ENCODE measurements at places on chromosomes 4 and X. TPM values are rescaled to one million over a fixed set of nuclear protein-coding genes. Genes with fewer than 3 reads are reported as not detected.

Gene ATP8A1
- 0.76 TPM for total RNA-seq

DNA sequence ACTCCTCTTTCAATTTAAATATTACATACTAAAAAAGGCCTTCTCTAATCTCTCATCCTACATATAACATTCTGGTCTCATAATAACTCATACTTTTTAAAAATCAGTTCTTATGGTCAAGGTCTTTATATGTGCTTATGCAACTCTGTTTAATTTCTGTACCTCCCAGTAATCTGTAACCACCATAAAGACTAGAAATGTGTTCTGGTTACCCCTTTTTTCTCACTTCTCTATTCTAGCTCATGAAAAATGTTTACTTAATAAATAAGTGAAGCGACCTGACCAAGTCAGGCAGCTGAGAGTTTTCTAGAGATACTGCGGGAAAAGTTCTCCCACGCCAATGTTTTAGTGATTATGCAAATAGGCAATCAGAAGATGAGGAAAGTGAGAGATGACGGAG is 548.8 kb upstream of the FAM241A start:
- no peaks in the 10 kb centered on the region for H3K36me3 ChIP-seq
- H3K27me3 ChIP-seq = no peaks in the 10 kb centered on the region
- DNase-seq = no peak
- H3K27ac ChIP-seq = no peak overlapping the region

Gene PWWP3B
- not detected for total RNA-seq

- H3K36me3 ChIP-seq = no peaks in the 10 kb centered on the region
- no peaks in the 10 kb centered on the region for H3K4me1 ChIP-seq
- no peaks in the 10 kb centered on the region for H3K27me3 ChIP-seq
- no peak for DNase-seq
- no peak overlapping the region for H3K4me3 ChIP-seq
Observed at GRCh38 chr4:178148106-178148505, 705.9 kb upstream of the AGA start.

GRCh38 chr4:53150631-53151488 is 215.0 kb downstream of the SCFD2 start:
- H3K4me1 ChIP-seq = no peaks in the 10 kb centered on the region
- H3K27ac ChIP-seq = no peak overlapping the region
- no peaks in the 10 kb centered on the region for H3K36me3 ChIP-seq
- H3K4me3 ChIP-seq = no peak overlapping the region
- no peaks in the 10 kb centered on the region for H3K27me3 ChIP-seq
- no peak for DNase-seq

Gene NR3C2
- total RNA-seq = 14.5 TPM

DNA sequence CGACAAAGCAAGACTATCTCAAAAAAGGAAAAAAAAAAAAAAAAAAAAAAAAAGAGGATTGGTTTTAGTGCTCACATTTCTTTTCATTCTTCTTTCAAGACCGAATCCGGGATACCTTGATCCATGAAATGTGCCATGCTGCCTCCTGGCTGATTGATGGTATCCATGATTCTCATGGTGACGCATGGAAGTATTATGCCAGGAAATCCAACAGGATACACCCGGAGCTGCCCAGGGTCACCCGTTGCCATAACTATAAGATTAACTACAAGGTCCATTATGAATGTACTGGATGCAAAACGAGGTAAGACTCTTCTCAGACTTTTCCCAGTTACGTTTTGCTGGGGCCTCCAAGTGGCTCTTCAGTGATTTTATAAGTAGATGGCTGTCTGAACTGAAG is 6.1 kb downstream of the CXCR3 start:
- H3K4me3 ChIP-seq = no peak overlapping the region
- peaks cover 78% of the 10 kb centered on the region for H3K36me3 ChIP-seq
- H3K4me1 ChIP-seq = peaks cover 1% of the 10 kb centered on the region
- H3K27ac ChIP-seq = no peak overlapping the region
- H3K27me3 ChIP-seq = no peaks in the 10 kb centered on the region

DNA sequence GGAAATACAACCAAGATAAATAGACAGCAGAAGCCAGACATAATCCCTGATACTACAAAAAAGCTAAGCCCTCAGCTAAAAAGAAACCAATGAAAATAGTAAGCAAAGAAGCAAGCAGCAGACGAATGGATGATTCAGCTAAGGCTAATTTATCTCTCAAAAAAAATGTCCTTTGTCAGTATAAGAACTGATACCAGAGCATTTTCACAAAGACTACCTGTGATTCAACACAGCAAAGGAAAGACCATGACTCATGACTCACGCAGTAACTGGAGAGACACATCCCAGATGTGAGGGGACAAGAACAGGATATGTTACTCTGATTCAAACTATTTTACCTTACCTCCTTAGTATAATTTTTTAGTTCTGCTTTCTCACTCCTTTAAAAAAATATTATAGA is 22.7 kb upstream of the TMPRSS11F start:
- no peak overlapping the region for H3K4me3 ChIP-seq
- no peaks in the 10 kb centered on the region for H3K27me3 ChIP-seq
- peaks cover 10% of the 10 kb centered on the region for H3K4me1 ChIP-seq
- DNase-seq = no peak
- no peak overlapping the region for H3K27ac ChIP-seq

DNA sequence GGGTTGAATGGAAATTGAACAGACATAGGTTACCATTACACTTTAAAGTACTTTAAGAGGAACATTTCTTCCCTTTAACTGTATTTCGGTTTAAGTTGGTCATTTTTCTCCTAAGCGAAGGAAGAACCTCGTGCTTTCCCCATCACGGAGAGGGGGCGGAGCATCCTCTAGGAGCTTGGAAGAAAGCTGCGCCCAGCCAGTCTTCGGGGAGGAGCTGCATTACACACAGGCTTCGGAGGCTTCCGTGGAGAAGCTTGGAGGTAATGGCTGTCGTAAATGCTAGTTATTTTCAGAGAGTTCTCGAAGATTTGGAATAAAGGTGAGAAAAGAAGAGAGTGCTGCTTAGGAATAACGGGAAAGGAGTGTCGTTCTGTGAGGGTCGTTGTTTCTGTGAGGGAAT is at the start of gene PWWP3B:
TSS of gene PWWP3B (plus strand) at position 199 of the 400 bp plus-strand sequence. CDS start 37,128 bp downstream, outside the sequence.
- peaks cover 15% of the 10 kb centered on the region for H3K27me3 ChIP-seq
- H3K27ac ChIP-seq = peak within 1 kb of the TSS; percentile 61
- H3K4me1 ChIP-seq = peaks cover 8% of the 10 kb centered on the region
- no peaks in the 10 kb centered on the region for H3K36me3 ChIP-seq
- DNase-seq = no peak
- H3K4me3 ChIP-seq = peak within 1 kb of the TSS; percentile 54

GRCh38 chrX:103932133-103932532 is 30.3 kb upstream of the TMSB15B start:
- H3K4me3 ChIP-seq = no peak overlapping the region
- no peaks in the 10 kb centered on the region for H3K27me3 ChIP-seq
- H3K27ac ChIP-seq = no peak overlapping the region
- DNase-seq = no peak

GRCh38 chr4:70120323-70120722 is 33.7 kb upstream of the PRR27 start:
- no peaks in the 10 kb centered on the region for H3K4me1 ChIP-seq
- no peaks in the 10 kb centered on the region for H3K27me3 ChIP-seq
- no peak overlapping the region for H3K4me3 ChIP-seq
- no peak overlapping the region for H3K27ac ChIP-seq

Gene DMRTC1
- total RNA-seq = not detected

Gene EDA2R
- not detected for total RNA-seq

DNA sequence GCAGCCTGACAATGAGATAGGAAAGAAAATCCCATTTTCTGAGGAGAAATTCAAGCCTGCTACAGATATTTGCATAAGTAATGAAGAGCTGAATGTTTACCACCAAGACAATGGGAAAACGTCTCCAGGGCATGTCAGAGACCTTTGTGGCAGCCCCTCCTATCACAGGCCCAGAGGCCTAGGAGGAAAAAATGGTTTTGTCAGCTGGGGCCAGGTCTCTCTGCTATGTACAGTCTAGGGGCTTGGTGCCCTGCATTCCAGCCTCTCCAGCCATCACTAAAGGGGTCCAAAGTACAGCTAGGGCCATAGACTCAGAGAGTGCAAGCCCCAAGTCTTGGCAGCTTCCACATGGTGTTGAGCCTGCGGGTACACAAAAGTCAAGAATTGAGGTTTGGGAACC is 361.6 kb upstream of the ANXA10 start:
- H3K4me3 ChIP-seq = no peak overlapping the region
- no peaks in the 10 kb centered on the region for H3K36me3 ChIP-seq
- no peak overlapping the region for H3K27ac ChIP-seq
- no peaks in the 10 kb centered on the region for H3K4me1 ChIP-seq

Gene ZNF718
- total RNA-seq = 14.6 TPM

- peaks cover 9% of the 10 kb centered on the region for H3K27me3 ChIP-seq
- no peaks in the 10 kb centered on the region for H3K36me3 ChIP-seq
- no peak overlapping the region for H3K27ac ChIP-seq
Observed at GRCh38 chr4:185513489-185514181, 21.7 kb downstream of the PDLIM3 start.

DNA sequence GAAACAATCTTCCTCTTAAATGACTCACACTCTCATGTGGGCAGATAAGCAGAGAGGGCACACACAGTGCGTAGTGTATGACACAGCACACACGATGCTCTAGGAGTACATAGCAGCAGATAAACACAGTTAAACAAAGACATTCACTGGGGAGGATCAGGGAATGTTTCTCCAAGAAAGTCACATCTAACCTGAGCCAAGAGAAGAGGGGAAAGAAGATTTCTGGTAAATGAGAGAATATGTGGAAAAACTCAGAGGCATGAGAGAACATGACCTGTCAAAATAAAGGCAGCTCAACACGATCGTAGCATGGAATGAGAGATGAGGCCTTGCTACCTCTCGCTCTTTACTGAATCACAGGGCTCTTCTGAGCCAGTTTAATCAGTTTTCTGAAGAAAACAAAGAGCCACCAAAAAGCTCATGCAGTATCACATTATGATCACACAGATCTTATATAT is 251.0 kb downstream of the ANK2 start:
- peaks cover 8% of the 10 kb centered on the region for H3K4me1 ChIP-seq
- peak overlapping the region; percentile 75 for H3K27ac ChIP-seq

DNA sequence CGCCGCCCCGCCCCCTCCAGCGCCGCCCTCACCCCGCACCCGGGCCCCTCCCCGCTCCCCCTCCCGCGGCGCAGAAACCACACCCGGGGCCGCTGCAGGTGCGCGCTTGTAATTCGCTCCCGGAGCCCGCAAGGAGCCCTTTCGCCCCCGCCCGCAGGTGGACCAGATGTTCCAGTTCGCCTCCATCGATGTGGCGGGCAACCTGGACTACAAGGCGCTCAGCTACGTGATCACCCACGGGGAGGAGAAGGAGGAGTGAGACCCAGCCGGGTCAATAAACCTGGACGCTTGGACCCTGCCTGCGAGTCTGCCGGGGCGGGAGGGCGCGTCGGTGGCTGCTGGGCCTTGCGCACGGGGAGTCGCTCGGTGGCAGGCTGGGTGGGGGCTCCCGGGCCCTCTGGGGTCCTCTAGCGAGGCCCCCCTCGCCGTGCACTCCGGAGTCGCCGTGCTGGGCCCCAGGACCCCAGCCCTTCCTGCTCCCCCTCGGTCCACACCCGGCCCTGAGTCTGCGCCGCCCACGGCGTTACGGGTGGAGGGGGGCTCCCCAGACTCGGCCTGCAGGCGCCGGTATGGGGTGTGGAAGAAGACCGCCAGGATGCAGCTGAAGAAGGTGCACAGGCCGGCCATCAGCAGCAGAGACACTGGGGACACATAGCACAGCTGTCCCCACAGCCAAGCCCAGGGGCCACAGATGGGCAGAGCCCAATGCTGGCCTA is 7.1 kb downstream of the SLC49A3 start:
- DNase-seq = peak; percentile 58
- H3K4me3 ChIP-seq = peak overlapping the region; percentile 56
- no peaks in the 10 kb centered on the region for H3K27me3 ChIP-seq
- peaks cover 9% of the 10 kb centered on the region for H3K4me1 ChIP-seq
- H3K27ac ChIP-seq = no peak overlapping the region

DNA sequence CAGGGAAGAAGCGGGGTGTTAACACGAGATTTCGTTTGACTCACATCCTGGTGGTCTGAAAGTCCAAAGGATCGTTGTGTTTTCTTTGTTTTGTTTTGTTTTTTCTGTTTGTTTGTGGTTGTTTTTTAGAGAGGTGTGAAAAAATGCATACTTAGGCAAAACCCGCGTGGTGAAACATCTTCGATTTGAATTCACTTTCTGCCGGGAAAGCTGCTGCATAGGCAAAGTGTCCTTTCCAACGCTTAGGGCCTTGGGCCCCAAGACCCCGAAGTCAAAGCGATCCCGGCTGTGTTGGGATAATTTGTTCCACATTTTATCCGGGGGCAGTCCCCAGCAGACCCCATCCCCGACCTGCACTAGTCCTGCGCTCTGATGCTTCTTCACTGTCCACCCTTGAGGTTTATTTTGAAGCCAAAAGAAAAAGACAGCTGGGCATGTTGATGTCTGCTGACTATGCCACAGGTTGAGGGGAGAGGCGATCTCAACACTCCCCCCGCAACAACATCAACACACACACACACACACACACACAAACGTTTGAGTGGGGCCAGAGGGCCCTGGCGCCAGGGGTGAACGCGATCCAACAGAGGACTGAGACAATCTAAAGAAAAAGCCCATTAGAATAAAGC is 2.0 kb downstream of the MSX1 start:
- H3K4me1 ChIP-seq = no peaks in the 10 kb centered on the region
- no peak for DNase-seq
- peaks cover 48% of the 10 kb centered on the region for H3K27me3 ChIP-seq

DNA sequence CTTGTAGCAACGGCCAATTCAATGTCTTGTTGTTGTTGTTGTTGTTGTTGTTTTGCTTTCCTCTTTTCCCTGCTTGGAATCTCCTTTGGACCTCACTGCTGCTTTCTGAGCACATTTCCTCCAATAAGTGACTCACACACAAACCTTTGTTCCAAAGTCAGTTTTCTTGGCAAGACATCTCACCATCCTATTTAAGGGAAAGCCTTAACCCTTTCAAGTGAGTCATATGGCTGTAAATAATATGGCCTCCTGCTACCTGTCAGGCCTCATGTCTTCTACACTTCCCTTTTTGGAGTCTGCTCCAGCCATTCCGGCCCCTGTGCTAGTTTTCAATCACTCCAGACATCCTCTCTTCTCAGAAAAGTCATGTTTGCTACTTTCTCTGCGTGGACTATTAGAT is 79.5 kb upstream of the MAGEB10 start:
- no peak for DNase-seq
- H3K4me1 ChIP-seq = no peaks in the 10 kb centered on the region
- no peak overlapping the region for H3K4me3 ChIP-seq
- H3K27ac ChIP-seq = no peak overlapping the region
- no peaks in the 10 kb centered on the region for H3K36me3 ChIP-seq

GRCh38 chrX:57595381-57595811 is 3.6 kb downstream of the ZXDB start:
- H3K27me3 ChIP-seq = no peaks in the 10 kb centered on the region
- peak overlapping the region; percentile 4 for H3K27ac ChIP-seq
- peaks cover 27% of the 10 kb centered on the region for H3K4me1 ChIP-seq

Gene TRIML2
- total RNA-seq = not detected

Gene FAM3A
- 36.8 TPM for total RNA-seq

DNA sequence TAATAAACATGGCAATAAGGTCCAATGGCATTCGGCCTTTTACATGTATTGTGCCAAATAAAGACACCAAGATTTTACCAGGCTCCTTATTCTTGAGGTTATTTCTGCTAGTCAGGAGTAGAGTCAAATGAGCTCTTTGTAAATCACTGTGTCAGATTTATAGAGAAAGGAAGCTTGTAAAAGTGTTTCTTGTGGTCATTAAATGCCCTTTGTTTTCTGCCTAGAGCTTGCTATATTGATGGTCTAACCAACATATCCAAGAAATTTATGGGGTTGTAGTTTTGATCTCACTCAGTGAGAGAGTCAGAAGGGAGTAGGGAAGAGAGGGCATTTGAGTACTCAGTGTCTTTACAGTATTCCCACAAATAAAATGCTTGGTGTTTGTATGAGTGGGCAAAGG is 86.2 kb upstream of the FRMPD4 start:
- no peak for DNase-seq
- H3K27ac ChIP-seq = no peak overlapping the region
- H3K36me3 ChIP-seq = no peaks in the 10 kb centered on the region
